ENCODE measurements at places on chromosomes 7 and 10. TPM values are rescaled to one million over a fixed set of nuclear protein-coding genes. Genes with fewer than 3 reads are reported as not detected.

The CFAP58 gene
- 1.4 TPM for total RNA-seq

The PARP12 gene
- 14.6 TPM for total RNA-seq

The AKR1C8 gene
- not detected for total RNA-seq

The PDGFA gene
- total RNA-seq: 33.7 TPM

The KLF14 gene
- total RNA-seq: not detected

The SPDYE11 gene
- not detected for total RNA-seq

The ANKRD61 gene
- 0.23 TPM for total RNA-seq

The CALD1 gene
- 230 TPM for total RNA-seq

The CALCR gene
- total RNA-seq: not detected

The EGR2 gene
- 0.13 TPM for total RNA-seq
